Left kidney (tissue), 8 donors: ENCODE measurements at places on chromosomes 1 and 21.

DNA sequence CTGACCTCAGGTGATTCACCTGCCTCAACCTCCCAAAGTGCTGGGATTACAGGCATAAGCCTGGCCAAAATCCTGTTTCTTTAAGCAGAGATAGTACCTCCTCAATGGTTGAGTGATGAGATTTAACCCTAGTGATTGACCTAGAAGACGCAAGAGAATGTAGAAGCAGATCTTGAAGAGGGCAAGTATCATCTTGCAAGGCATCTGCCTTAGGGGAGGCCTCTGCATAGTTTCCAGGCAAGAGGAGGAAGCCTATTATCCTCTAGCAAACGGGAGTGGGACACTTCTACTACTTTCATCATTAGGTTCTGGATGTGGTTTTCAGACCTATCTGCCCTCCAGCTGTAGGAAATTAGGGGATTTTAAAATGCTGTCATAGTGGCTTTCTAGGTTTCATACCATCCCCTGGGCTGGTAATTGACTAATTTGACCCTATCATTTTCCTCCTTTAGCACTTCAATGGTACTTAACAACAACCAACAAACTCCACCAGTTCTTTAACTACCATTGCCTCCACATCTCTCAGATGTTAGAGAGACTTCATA lies 10.0 kb upstream of the TRIM62 start:
- DNase-seq: no peak

DNA sequence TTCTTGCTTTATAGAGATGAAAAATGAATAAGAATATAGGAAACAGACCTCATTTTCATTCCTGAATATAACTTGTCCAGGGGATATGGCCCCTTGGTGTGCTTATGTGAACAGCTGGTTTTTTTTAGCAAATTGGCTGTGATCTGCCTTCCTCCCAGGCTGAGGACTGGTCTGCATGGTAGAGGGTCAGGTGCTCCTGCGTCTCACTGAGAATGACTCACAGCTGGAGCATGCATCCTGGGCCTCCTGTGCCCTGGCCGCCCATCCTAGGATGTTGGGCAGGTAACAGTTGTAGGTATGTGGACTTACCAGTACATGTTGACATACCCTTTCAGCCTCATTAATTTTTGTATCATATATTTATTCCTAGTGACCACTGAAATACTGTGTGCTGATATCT lies 29.8 kb downstream of the AGT start:
- DNase-seq: no peak

- DNase-seq: no peak
Measured at GRCh38 chr1:17032741-17033140, 21.0 kb upstream of the ATP13A2 start.

GRCh38 chr1:226310245-226310540 lies 1.2 kb upstream of the LIN9 start:
- no peak for DNase-seq

- DNase-seq: no peak
Measured at GRCh38 chr1:147605591-147605990, 64.3 kb downstream of the BCL9 start.

GRCh38 chr1:48750109-48750508 lies 26.6 kb downstream of the BEND5 start:
- DNase-seq: no peak

DNA sequence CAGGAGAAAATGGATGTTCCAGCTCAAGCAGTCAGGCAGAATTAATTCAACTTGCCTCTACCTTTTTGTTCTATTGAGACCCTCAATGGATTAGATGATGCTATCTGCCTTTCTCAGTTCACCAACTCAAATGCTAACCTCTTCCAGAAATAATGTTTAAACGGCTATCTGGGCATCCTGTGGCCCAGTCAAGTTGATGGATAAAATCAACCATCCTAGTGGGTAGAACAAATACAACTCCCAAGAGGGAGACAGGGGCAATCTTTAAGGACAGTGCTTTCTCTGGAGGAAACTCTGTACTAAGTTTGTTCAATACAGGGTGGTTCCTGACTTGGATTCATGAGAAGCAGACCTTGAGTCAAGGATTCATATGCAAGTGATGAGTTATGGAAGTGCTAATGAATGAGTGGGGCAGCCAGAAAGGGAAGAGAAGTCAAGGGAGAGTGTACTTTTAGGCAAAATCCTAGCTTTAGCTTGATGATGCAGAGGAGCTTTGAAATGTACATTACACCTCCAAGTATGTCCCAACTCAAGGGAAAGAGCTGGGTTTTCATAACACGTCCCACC lies 49.4 kb upstream of the COG2 start:
- no peak for DNase-seq

GRCh38 chr1:202810615-202811295 lies at the start of gene PCAT6:
Gene PCAT6, plus strand, starts transcription at chr1:202810954.
- DNase-seq: peak; percentile 96

- DNase-seq: peak; percentile 41
Measured at GRCh38 chr1:166975361-166976129, at the start of gene ILDR2. Gene ILDR2, minus strand, starts transcription at chr1:166975540. Its CDS starts 272 bp downstream, at chr1:166975268.

GRCh38 chr21:19553919-19554615 lies 1150.5 kb upstream of the TMPRSS15 start:
- no peak for DNase-seq

- no peak for DNase-seq
Measured at GRCh38 chr1:182785181-182785580, 4.4 kb upstream of the NPL start.

DNA sequence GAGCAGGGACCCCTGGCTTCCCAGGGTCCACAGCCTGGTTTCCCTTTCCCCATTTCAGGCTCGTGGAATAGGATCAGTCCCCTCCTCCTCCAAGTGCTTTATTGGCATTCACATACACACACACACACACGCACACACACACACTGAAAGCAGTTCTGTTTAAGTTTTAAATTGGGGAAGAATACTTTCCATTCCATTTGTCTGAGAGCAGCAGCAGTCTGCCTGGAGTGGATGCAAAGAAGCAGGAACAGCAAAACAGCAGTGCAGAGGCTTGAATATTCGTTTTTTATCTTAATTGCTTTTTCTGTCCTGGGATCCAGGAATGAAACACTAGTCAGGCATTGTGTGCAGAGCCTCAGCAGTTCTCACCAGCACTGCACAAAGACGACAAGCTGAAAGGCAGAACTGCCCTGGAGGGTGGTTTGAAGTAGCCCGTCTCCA lies 7.1 kb downstream of the CYB561D1 start:
- no peak for DNase-seq

- no peak for DNase-seq
Measured at GRCh38 chr1:206904423-206905142, 7.3 kb downstream of the IL24 start.

- no peak for DNase-seq
Measured at GRCh38 chr1:28326515-28326914, 2.3 kb upstream of the MED18 start.

- peak; percentile 89 for DNase-seq
Measured at GRCh38 chr1:55021942-55022546, 17.3 kb upstream of the PCSK9 start.

DNA sequence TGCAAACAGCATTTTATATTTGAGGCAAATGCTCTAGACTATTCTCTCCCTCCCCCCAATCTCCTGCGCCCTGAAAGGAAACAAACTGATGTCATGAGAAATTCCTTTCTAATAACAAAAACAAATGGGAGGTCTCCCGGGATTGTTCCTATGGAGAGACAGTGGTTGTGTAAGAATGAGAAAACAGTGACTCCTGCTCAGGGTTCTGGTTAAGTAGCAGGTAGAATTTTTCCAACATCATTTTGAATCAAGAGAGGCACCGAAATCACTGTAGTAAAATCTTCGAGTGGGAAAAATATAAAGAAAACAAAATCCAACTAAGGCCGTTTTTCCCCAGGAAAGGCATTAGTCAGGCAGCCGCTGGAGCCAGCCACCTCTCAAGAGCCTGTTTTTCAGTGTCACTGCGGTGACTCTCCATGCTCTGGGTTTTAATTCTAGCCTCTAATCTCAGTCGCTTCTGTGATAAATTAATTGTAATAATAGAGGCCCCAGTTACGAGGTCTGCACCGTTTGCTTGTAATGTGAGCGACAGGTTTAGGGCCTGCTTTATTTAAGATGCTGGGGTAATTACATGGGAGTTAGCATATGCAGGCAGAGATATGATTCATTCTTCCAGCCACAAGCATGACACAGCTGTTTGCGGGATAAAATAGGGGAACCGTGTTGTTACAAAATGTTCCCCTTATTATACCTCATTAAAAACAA lies 80.3 kb downstream of the RNF220 start:
- peak; percentile 54 for DNase-seq
